Left cardiac atrium (tissue), 4 donors: ENCODE measurements at places on chromosomes 11 and 22. TPM values are rescaled to one million over a fixed set of nuclear protein-coding genes. Genes with fewer than 3 reads are reported as not detected.

DNA sequence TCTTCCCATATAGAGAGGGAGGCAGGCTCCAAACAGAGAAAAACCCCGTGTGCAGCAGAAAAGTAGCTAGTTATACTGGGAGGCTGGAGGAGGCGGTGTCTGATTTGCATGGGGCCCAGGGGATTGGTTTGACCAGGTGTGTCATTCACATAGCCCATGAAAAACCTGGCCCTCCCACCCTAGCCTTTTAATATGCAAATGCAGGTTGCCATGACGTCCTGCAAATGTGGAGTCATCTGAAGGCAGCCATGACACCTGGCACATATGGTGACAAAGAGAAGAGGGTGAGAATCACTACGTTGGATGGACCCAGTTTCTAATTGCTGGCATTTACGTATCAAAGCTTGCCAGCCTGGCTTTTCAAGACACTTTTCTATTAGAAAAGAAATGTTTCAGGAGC, 57.8 kb downstream of the FAM181B start:
- no peak for DNase-seq

DNA sequence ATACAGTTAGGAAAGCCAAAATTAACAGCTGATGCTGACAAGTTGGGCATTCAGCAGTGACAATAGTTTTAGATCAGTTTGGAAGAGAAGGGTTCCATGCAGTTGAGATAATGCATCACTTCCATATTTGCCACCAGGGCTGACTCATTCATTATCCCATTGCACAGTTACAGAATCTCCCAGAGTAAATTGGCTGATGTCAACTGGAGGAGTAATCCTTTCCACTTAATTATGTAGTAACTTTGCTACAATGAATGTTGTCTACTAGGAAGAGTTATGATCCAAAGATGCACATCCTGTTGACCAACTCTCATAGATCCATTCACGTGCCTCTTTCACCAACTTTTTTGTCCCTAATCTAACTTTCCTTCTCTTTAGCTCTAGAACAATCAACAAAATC, 123.3 kb upstream of the LUZP2 start:
- DNase-seq: no peak

DNA sequence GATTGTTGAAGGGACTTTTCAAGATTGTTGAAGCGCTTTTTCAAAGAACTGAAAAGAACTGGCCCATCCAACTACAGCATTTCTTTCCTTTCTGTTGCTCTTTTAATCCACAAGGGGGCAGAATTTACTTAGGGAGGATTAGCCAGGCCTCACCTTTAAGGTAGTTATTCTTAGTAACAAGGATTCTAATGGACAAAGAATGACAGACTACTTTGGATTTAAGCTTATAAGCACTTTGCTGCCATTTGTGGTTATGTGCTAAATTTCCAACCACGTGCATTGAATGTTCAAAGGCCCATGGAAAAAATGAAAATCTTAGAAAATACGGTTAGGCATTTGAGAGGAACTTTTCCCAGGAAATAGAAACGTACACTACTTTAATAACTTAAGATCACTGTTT, 49.5 kb upstream of the HSPA8 start:
- no peak for DNase-seq

GRCh38 chr11:2781408-2782274, 81.8 kb upstream of the KCNQ1OT1 start:
- peak; percentile 33 for DNase-seq

DNA sequence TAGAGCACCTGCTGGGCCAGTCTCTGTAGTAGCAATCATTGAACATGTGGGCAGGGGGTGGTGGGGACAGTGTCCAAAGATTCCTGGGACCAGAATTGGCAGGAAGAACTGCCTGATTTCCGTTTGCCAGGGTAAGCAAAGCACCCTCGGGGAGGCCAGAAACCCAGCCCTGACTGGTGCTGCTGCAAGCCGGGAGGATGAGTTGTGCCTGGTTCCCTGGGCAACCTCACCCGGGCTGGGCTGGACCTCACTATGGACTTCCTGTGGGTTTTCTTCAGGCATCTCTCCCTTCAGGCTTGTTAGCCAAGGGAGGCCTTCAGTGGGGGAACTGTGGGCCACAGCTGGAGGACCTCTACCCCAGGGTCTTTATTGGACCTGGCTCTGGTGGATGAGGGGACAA, 8.0 kb upstream of the POU2F3 start:
- no peak for DNase-seq

DNA sequence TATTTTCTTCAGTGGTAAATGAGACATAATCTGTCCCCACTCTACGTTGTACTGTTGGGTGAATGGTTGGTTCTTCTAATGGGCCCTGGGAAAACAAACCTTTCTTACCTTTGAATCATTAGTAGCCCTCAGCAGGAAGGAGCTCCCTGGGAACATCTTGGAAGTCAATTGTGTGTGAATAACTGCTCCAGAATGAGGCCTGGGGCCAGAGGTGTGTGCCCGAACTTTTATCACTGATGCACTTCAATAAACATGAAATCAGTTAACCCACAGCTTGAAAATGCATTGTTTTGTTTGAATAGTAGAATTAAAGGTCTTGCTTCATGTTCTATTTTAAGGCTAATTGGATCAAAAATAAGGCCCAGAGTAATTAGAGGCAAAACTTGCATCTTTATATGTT, 67.1 kb downstream of the NAV2 start:
- no peak for DNase-seq

DNA sequence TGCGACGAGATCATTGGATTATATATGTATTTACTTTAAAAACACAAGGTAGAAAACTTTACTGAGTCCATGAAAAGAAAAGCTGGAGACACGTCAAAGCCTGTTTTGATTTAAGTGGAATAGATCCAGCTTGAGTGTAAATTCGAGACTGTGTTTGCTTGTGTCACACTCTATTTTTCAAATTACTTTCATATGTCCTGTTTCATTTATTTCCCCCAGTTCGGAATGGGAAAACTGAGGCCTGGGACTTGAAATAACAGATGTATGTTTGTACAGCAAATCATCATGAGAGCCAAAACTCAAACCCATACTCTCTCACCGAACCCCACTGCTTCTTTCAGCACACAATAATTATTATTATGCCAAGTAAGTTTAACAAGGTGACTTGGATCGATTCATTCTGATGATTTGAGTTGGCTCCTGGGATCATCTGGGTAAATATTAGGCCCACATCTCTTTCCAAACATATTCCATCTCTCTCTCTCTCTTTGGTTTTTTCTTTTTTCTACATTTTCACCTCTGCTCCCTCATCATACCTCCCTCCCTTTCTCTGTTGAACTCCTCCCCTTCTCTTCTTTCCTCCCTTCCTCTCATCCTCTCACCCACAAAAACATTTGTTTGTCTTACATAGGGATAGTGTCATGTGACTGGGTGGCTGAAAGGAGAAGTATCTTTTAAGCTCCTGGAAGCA, 21.2 kb downstream of the FZD4 start:
- DNase-seq: no peak

- peak; percentile 76 for DNase-seq
These were observed 50.0 kb downstream of the C11orf58 start for GRCh38 chr11:16788141-16789062.

- DNase-seq: no peak
These were observed 60.1 kb downstream of the DCUN1D5 start for GRCh38 chr11:103031834-103032233.

GRCh38 chr11:69444381-69445130, 36.9 kb upstream of the LINC01488 start:
- peak; percentile 71 for DNase-seq

DNA sequence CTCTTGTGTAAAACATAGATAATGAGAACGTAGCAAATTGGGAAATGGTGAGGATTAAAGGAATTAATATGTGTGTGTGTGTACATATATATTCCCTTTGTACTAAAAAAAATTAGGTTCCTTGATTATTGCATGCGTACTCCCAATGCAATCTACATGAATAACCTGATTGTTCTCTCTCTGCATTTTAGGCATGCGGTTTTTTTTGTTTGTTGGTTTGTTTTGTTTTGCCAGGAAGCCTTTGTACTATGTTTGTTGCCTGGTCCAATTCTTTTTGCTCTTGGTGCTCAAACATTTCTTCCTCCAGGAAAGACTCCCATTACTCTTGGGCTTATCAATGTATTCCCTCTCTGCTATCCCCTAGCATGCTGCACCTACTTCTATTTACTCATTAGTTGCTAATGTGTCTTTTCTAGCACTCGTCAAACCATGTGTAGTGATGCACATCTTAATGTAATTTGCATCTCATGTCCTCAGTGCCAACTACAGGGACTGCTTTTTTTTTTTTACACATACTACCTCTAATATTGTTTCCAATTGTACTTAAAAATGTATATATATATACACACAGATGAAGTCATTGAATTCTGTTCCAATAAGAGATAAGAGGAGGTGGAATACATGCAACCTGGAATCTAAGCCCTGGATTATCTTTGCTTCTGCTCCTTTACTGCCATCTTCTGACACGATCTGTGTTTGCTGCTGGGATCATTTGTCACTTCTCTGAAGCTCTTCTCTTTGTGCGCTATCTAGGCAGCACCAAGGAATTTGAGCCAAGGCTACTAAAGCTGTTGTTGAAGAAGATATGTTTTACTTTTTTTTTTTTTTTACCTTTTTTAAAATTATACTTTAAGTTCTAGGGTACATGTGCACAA, 197.2 kb upstream of the ANO3 start:
- DNase-seq: no peak

- no peak for DNase-seq
These were observed 37.6 kb downstream of the NAT10 start for GRCh38 chr11:34143048-34143447.

GRCh38 chr22:33932997-33933396, 12.7 kb upstream of the LARGE1 start:
- DNase-seq: no peak

- no peak for DNase-seq
These were observed 7.0 kb downstream of the MADD start for GRCh38 chr11:47276923-47277322.

GRCh38 chr22:25375683-25376082, 156.2 kb downstream of the CRYBB2 start:
- no peak for DNase-seq

- DNase-seq: no peak
These were observed 129.5 kb downstream of the SEZ6L start for GRCh38 chr22:26298605-26299310.

- DNase-seq: no peak
These were observed 5.5 kb upstream of the MYO18B start for GRCh38 chr22:25736378-25737011.

GRCh38 chr11:32931606-32932005, 39.0 kb downstream of the QSER1 start:
- DNase-seq: no peak

DNA sequence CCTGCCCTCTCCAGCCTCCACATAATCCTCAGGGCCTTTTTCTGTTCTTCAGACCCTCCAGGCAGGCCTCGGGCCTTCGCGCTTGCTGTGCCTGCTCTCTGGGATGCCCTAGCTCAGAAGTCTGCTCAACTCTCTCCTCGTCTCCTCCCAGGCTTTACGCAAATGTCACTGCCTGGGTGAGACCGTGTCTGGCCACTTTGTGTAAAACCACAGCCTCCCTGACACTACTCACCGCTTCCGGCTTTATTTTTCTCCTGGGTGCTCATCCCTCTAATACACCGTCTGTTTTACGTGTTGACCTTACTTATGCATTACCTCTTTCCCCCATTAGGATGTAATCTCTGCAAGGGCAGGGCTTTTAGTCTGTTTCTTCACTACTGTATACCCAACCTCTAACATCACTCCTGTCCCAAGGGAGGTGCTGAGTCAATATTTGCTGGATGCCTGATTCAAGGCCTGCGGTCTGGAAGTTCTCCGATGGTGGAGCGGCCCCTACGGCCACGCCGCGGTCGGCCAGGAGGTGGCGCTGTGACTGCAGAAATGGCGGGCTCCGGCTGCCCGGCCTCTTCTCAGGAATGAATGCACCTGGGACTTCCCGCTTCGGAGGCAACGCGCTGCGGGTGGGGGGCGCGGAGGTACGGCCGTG, 58.2 kb upstream of the THY1 start:
- DNase-seq: peak; percentile 81

DNA sequence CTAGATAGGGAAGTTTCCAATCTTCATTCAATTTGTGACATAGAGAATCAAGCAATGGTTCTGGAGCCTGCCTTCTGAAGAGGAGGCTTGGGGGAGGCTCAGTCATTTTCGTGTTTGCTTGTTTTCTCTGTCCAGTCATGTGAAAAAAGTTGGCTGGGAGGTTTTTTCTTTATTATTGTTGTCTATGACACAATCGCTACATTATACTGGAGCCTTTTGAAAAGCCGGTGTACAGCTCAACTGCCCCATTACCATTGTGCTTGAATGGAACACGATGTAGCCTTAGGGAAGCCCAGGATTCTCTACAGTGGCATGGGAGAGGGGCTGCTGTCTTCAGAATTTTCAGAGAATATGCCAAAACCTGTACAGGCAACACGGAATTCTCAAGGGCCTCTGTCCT, 57.9 kb upstream of the NCAM1 start:
- DNase-seq: no peak

DNA sequence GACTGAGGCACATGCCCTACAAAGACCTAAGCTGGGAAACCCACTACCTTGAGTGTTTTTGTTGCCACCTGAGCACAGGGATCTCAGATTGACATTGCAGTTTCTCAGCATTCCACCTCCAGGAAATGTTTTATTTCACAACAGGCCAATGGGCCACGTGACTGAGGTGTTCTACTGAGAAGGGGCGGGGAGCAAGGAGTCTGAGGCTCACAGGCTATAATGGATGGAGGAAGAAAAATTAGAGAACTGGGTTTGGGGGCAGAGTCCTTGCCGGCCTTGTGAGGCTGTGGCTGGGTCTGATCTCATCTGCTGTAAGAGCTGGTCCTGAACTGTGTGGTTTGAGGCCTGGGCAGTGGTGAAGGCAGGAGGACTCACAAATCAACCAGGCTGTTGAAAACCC, 40.7 kb downstream of the ZNF202 start:
- DNase-seq: no peak

The KCNK4 gene
- total RNA-seq: not detected

The HPX gene
- total RNA-seq: 1.0 TPM

The BTBD18 gene
- total RNA-seq: not detected

The MFRP gene
- not detected for total RNA-seq

The PKP3 gene
- total RNA-seq: 0.52 TPM

The TUT1 gene
- total RNA-seq: 9.6 TPM

The DUSP8 gene
- total RNA-seq: 9.0 TPM

The SIK3 gene
- total RNA-seq: 22.4 TPM

The MYO18B gene
- 71.6 TPM for total RNA-seq

The HTR3B gene
- total RNA-seq: not detected

The LRRC74B gene
- not detected for total RNA-seq

The DAGLA gene
- total RNA-seq: 5.0 TPM
